NCI-H2081 treated with DMSO at 0.1 percent for 48 hours (cell line): ENCODE measurements at places on chromosomes 2 and 18.

DNA sequence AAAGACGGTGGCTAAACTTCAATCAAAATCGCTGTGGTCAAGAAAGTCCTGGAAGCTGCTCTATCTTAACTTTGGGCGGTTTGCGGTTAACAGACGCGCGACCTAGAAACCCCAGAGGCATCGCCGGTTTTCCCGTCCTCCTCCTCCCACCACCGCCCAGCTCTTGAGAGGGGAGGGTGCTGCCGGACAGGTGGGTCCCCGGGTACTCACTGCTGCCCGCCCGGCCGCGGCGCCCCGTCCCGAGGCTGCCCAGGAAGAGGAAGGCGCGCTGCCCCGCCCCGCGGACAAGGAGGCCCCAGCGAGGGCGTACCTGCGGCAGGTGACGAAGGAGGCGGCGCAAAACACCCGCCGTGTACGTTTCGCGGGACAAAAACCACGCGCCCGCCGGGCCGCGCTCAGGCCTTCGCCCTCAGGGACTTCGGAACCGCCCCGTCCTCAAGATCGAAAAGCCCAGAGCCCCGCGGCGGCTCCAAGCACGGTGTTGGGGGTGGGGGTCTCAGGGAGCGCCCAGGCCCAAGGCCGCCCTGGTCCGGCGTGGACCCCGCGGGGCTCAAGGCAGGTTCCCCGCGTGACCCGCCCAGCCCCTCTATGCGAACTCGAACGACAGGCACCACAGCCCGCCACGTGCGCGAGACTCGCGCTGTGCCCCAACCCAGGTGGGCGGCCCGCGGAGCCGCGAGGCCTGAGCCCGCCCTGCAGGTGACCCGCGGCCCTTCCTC is at the start of gene SH3YL1:
SH3YL1 (minus strand) TSS at position 259 of the 719 bp plus-strand sequence; CDS start at position 211, 48 bp downstream.
- DNase-seq, result no peak

DNA sequence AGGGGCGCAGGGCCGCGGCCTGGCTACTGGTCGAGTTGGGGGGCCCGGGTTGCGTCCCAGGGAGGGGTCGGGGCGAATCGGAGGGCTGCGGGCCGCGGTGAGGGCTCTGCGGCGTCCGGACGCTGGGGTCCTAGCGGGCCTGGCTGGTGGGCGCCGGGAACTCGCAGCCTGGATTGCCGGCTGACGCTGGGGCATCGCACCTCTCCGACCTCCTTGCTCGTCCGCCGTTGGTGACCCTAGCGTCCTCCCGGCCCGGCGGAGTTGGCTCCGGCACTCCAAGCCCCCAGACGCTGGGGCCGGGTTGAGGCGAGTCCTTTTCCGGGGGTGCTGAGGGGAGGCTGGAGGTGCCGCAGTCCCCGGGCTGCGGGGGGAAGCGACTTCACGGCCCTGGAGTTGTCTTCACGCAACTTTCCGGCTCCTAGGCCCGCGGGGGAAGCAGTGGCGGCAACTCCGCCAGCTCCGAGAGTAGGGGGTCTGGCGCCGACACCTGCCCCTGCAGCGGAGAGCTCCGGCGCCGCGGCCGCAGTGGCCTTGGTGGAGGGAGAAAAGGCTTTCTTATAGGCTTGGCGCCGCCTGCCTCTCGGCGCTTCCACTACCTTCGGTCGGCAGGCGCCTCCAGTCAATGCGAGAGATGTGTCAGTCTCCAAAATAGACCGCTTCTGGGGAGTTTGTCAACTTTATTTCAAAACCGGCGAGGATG is 70.3 kb downstream of the HAUS1 start:
- DNase-seq, result no peak

GRCh38 chr2:64223055-64223454 is 78.8 kb upstream of the PELI1 start:
- no peak for DNase-seq

DNA sequence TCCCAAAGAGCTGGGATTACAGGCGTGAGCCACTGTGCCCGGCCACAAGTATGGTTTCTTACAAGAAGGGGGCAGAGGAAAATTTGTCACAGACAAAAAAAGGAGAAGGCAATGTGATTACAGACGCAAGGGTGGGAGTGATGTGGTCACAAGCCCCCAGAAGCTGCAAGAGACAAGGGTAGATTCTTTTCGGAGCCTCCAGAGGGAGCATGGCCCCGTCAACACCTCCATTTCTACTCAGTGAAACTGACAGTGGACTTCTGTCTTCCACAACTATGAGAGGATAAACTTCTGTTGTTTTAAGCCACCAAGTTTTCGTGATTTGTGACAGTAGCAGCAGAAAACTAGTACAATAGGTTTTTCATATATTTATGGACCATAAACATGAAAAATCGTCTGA is 2.1 kb upstream of the TCF7L1 start:
- DNase-seq, result no peak

GRCh38 chr2:159065313-159065712 is 96.9 kb downstream of the TANC1 start:
- DNase-seq, result no peak

- DNase-seq, result no peak
Observed at GRCh38 chr2:169131587-169132512, 62.5 kb downstream of the DHRS9 start.

DNA sequence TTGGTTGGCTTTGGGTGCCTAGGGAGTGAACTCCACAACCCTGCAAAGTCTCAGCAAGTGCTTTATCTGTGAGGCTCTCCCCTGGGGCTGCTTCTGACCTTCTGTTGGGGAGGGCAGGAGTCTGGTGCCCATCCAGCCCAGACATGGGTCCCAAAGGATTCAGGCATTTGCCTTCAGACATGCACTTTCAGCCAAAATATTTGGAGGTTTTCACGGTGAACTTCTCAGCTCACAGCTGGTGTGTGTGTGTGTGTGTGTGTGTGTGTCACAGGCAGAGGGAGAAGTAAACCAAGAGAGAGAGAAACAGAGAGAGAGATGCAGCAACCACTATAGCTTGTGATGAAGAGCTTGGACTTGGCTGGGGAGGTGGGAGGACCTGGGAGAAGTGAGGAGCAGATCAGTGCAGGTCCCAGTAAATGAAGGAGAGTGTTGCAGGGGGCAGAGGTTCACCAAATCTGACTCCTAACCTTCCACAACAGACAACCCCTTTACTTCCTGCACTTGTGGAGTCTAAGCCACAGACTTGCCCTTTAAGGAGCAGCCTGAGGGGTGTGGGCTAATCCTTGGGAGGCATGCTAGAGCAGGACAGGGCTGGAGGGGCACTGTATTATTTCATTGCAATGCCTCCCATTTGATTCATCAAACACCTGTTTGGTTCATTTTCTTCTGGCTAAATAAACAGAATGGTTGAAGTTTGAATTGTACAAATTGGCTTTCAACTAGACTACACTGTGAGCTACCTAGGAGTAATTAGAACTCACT is 14.1 kb downstream of the SLC9A4 start:
- DNase-seq, result no peak

GRCh38 chr2:197247083-197247482 is 63.5 kb downstream of the ANKRD44 start:
- no peak for DNase-seq

- DNase-seq, result no peak
Observed at GRCh38 chr18:28715206-28715605, 538.3 kb upstream of the CDH2 start.

GRCh38 chr18:64097497-64097896 is 51.4 kb downstream of the LINC00305 start:
- no peak for DNase-seq

- no peak for DNase-seq
Observed at GRCh38 chr18:64882896-64883295, 734.0 kb upstream of the LINC00305 start.

DNA sequence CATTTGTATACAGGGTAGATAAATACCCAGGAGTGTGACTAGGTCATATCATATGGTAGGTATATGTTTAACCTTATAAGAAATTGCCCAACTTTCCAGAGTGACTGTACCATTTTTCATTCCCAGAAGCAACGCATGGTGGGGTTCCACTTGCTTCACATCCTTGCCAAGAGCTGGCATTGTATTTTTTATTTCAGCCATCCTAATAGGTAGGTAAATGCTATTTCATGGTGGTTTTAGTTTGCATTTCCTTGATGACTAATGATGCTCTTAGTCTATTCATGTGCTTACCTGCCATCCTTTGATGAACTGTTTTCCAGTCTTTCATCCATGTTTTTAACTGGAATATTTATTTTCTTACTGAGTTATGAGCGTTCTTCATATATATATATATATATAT is 51.9 kb downstream of the MAP4K3 start:
- no peak for DNase-seq

DNA sequence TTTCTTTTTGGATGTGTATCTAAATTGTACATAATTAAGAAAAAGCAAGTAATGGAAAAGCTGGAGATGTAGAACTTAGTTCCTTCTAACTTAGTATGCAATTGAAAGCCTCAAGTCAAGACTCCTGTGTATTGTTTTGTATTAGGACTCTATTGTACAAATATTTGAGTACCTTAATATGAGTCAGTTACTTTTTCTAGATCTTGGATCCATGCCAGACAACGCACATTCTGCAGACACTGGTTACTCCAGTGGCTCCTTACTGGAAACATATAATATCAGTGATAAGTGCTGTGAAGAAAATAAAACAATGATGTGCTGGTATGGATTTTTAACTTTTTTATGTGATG is 1.5 kb downstream of the SLC39A10 start:
- no peak for DNase-seq

DNA sequence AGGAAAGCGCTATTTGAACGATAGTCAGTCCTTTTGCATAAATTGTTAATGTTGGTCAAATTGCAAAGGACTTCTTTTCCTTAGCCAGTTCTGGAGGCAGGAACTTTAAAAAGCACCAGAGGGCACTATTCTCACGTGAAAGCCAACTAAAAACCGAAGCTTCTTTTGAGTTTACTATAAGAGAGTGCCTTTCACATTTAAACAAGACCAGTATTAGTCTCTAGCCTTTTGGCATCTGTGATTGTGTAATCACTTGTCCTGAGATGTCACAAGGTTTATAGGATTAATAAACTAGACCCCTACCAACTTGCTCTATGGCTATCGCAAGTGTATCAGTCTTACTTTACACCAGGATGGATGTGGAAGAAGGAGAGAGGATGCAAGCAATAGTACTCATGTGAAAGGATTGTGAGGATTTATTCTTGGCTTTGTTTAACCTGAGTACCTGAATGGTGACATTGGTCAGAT is 14.4 kb upstream of the STAT4 start:
- DNase-seq, result no peak

DNA sequence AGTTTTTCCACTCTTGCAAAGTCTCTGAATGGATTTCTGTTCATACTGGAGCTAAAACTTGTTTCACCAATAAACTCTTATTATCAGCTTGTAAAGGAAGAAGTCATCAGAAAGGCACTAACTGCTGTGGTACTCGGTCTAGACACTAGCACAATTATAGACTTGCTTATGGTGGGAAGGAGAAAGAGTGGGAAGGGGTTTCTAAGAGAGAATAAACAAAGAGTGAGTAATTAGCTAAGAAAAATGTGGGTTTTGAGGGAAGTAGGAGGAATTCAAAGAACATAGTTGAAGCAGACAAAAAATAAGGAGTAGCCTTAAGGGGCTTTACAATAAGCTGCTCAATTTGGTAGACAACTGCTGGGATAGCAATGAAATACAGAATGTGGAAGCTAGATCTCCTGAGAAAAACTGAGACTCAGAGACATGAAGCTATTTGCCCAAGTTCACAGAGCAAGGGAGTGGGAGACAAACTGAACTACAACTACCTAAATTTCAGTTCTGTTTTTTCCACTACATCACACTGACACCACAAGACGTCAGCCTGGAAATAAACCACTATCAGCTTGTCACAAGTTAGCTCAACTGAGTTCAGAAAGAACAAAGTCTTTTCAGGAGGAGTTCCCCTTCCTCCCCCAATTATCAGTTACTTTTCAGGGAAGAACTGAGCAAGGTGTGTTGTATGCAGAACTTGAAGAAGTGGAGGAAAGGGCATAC is 59.7 kb downstream of the MAP4K3 start:
- DNase-seq, result no peak

- no peak for DNase-seq
Observed at GRCh38 chr2:157441072-157441454, 2.8 kb downstream of the CYTIP start.

- peak; percentile 36 for DNase-seq
Observed at GRCh38 chr2:191049728-191050639, 36.0 kb upstream of the STAT1 start.

GRCh38 chr2:87403893-87404175 is 344.1 kb upstream of the PLGLB2 start:
- DNase-seq, result no peak

DNA sequence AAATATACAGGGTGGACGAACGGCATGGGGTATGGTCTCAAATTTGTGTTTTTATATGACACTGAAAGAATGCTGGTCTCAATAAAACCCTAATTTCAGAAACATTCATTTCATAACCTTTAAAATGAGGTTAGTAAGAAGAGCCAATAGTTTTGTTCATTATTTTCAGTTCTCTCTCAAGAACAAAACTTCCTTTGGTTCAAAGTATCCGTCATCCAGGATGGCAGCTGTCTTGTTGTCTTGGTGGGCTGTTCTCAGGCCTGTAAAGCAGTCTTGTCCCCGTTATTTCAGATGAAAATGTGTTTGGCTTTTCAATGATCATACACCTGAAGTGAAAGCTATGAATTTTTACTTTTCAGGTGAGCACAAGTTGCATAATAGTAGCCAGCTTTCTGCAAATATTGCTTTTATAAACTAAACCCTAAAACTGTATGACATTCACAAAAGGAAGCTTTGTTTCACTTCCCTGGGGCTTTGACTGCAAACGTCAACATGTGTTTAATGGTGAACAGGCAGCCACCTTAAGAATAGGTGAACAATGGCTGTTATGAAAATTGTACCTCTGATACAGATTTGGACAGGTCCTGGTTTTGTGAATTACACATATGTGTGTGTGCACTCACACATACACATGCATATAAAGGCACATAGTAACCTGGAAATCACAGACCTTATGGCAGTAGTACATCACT is 2.6 kb downstream of the IL18RAP start:
- no peak for DNase-seq

DNA sequence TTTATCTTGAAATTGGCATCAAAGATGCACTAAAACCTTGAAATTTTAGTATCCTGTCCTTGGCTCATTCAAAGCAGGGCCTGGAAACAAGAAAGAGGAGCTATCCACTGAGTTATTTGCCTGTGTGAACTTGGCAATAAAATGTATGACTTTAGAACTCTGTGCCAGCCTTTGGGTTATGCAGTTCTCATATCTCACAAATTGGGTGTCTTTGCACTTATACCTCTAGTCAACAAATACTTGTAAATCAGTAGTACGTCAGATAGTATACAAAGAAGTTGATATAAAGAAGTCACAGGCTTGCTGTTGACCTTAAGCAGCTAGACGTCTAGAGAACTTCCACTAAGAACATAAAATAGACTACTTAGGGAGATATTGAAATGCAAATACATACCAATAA is 1331.9 kb downstream of the DPP10 start:
- DNase-seq, result no peak

- DNase-seq, result no peak
Observed at GRCh38 chr18:57353940-57354461, 1.6 kb downstream of the ST8SIA3 start.

DNA sequence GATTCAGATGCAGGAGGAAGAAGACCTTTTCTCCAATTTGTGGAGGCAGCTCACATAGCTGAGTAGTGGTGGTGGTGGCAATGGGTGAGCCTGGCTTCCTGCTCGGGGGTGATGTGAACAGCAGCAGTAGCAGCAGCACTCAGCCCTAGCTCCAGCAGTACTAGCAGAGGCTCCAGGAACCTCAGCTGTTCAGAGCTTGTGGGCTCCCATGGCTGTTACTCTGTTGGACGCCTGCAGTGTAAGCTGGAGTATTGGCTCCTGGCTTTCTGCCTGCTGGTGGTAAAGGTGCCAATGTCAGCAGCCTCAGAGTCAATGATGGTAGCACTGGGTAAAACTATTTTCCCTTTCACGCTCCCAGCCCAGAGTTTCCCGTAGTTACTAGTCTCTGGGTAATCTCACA is 3.1 kb upstream of the SEH1L start:
- no peak for DNase-seq

- no peak for DNase-seq
Observed at GRCh38 chr2:190093793-190094192, 31.3 kb upstream of the MSTN start.

GRCh38 chr2:222912117-222912516 is 51.3 kb downstream of the ACSL3 start:
- DNase-seq, result no peak
